Right renal pelvis (tissue), 4 donors: ENCODE measurements at places on chromosomes 11 and 22. TPM values are rescaled to one million over a fixed set of nuclear protein-coding genes. Genes with fewer than 3 reads are reported as not detected.

The PIWIL4 gene
- polyA plus RNA-seq: 3.4 TPM

The UCP3 gene
- polyA plus RNA-seq: 2.2 TPM

The OR52E6 gene
- not detected for polyA plus RNA-seq

The CDC42BPG gene
- 7.1 TPM for polyA plus RNA-seq

The RIC3 gene
- polyA plus RNA-seq: 10.7 TPM

The RIBC2 gene
- 6.9 TPM for polyA plus RNA-seq

The TRIM22 gene
- polyA plus RNA-seq: 7.2 TPM

The NLRP6 gene
- 0.42 TPM for polyA plus RNA-seq

The PRR33 gene
- polyA plus RNA-seq: 0.07 TPM

The OR51B5 gene
- 0.35 TPM for polyA plus RNA-seq

The ATXN10 gene
- 328 TPM for polyA plus RNA-seq

The CBX7 gene
- 8.9 TPM for polyA plus RNA-seq

- no peak for DNase-seq
These were observed 71.6 kb downstream of the CELSR1 start for GRCh38 chr22:46465793-46466192.

DNA sequence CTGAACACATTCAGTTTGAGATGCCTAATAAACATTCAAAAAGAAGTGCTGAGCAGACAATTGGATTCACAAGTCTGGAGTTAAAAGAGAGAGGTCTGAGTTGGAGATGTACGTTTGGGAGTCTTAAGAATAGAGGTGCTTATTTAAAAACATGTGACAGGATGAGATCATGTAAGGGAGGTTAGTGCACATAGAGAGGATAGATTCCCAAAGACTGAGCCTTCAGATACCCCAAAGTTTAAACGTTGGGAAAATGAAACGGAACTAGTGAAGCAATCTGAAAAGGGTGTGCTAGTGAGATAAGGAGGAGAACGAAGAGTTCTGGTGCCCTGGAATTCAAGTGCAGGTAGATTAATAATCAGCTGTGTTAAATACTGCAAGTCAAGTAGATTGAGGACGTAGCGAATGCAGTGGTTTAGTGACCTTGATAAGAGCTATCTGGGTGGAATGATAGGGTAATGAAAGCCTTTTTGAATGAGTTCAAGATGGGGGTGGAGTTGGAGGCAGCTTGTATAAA is 63.7 kb downstream of the HIPK3 start:
- DNase-seq: no peak

DNA sequence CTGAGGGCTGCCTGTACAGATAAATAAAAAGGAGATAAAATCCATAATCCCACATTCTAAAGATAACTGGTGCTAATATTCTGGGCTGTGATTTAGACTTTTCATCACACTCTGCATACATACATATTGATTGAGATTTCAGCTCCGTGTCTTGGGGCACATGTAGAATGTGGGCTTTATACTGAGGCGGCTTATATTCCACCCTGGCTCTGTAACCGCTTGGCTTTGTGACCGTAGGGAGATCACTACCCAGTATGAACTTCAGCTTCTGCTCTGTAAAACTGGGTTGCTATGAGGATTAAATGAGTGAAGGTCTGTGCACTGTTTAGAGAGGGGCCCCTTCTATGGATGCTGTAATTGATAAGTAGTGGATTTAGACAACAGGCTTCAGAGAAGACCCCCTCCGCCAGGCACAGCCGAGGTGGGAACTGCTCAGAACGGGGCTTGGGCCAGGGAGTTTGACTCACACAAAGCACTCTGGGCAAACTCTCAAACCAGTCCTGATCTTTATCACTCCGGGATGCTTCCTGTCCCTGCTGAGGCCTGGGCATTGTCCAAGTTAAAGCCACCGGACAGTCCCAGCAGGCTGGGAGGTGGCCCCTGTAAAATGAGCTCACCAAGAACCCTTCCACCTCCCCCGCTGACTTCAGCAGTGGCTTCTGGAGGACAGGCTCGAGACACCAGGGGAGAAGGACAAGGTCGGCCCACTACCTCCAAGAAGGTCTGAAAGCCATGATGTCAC is 17.2 kb downstream of the KIAA1671 start:
- no peak for DNase-seq

DNA sequence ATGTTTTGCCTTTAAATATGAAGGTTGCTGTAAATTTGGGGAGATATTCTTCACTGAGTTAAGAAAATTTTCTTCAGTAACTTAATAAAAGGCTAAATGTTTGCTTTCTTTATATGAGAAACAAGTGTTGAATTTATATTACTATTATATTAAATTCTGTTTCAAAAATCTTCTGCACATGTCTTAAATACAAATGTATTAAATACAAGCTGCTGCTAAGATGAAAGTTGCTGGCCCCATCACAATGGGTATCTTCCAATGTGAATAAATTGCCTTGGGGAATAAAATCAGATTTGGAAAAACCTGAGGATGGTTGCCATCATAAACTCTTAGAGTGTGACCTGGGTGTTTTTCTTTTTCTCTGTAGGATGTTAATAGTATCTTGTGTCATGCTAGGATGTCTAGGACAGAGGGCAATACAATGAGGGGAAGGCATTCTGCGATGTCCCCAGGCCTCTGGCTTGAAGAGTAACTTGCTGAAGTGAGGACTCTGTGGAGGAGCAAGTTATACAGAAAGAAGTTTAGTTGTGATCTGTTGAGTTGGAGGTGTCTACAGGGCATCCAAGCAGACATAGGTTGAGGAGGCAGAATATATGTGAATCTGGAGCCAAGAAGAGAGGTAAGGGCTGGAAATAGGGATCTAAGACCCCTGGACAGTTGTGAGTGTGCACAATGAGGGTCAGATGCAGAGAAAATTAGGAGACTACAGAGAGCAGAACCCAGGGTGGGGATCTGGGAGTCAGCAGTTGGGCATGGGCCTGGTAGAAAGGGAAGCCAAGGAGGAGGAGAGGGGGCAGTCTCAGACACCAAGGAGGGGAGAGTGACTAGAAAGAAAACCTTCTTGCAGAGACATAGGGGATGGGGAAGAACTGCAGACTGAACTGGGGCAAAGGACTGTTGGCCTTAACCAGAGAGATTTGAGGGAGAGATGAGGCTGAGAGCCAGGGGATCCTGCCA is 4.8 kb downstream of the IGLL5 start:
- DNase-seq: no peak

DNA sequence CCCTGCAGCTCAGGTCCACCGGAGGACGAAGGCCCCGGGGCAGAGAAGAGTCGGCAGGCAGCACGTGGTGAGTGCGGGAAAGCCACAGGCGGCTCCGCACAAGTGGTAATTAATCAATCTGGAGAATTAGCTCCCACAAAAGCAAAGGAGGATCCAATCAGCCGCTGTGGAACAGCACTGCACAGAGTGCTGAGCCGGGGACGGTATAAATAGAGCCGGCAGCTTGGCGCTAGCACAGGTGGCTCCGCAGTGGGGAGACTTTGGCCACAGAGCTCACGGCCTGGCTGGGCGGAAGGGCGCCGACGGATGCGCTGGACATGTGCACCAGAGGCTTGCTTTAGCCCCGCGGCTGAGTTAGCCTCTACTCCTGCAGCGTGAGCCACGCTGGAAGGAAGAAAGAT is 48.9 kb downstream of the IGSF9B start:
- no peak for DNase-seq

GRCh38 chr22:31825513-31825912 is 71.7 kb downstream of the DEPDC5 start:
- DNase-seq: no peak

GRCh38 chr11:31509051-31509428 is 382 bp downstream of the IMMP1L start:
- DNase-seq: no peak

GRCh38 chr11:118657709-118658428 is 21.6 kb downstream of the TREH start:
- DNase-seq: no peak

DNA sequence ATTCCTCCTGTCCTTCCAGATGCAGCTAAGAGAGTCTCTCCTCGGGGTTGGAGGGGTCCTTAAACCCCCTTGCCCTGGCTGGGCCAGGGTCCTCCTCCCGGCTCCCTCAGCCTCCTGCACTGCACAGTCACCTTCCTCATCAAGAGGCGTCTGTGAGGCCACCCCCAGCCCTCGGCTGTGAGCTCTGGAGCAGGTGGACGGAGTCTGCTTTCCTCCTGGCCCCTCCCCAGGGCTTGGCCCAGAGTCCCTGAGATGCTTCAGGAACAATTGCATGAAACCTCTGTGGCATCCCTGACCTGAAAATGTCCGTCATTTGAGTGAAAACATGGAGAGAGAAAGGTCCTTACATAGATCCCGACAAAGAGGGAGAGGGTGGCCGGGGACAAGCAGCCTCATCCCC is 6.7 kb upstream of the FGF3 start:
- DNase-seq: no peak

DNA sequence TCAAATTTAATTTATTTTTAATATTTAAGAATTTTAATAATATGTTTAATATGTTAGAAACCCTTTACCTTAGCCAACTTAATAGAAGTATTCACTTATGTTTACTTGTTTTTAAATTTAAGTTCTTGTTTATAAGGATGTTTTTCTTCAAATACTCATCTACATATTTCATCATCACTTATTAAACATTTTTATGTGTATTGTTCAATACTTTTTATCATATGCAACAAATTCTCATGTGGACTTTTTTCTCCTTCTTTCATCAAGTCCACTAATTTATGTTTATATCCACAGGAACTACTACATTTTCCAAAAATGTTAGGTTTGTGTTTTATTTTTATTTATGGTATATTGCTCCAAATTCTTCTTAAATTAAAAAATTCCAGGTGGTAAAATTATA is 2113.1 kb upstream of the RAG2 start:
- DNase-seq: no peak

DNA sequence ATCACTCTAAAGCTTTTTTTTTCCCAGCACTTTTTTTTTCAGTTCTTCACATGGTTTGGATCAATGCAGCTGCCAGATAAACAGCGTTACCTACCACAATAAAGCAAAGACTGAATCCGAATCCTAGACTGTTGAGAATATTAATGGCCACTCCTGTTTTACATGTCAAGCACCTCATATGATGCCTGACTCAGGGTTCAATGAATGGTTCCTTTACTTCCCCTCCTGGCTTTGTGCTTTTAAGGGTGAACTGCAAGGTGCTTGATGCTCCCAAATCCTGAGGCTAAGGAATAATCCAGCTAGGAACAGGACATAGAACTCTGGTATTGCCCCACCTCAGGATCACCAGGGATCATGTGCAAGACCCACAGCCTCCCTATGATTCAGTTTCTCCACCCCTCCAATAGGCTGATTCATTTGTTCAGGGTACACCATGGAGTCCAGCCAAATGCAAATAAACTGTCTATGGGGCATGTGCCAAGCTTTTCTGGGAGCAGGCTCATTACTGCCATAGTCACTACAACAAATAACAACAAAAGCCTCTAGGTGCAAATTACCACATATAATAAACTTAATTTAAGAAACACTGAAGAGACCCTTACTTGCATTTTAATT is 104.3 kb downstream of the GAB2 start:
- no peak for DNase-seq

- no peak for DNase-seq
These were observed 936.6 kb downstream of the OPCML start for GRCh38 chr11:132595711-132596134.

GRCh38 chr22:44379817-44380755 is 67.3 kb upstream of the SHISAL1 start:
- DNase-seq: no peak

DNA sequence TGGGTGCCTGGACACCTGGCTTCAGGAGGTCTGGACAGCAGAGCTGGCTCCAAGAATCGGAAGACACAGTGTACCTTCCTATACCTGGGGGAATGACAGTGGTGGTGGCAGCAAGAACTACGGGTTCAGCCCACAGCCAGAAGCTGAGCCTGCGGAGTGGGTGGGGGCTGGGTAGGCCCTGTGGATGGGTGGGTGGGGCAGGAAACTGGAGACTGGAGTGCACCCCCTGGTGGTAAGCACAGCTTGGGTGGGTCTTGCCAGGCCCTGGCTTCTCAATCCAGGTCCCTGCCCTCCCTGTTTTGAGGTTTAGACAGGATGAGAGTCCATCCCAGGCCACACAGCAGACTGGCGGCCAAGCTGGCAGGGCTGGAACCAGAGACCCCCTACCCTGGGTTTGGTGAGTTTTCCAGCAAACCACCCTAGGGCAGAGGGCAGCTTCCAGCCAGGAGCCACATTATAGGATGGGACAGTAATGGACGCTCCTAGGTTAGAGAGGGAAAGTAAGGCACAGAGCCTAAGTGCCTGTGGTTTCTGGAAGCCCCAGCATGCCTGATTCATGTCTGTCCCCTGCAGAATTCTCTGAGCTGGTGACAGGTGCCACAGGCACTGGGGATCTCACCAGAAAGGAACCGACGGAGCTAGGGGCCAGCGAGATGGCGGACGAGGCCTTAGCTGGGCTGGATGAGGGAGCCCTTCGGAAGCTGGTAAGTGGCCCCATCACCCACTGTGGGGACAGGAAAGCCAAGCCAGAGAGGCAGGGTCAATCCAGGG is 1.7 kb downstream of the SMTN start:
- DNase-seq: no peak

DNA sequence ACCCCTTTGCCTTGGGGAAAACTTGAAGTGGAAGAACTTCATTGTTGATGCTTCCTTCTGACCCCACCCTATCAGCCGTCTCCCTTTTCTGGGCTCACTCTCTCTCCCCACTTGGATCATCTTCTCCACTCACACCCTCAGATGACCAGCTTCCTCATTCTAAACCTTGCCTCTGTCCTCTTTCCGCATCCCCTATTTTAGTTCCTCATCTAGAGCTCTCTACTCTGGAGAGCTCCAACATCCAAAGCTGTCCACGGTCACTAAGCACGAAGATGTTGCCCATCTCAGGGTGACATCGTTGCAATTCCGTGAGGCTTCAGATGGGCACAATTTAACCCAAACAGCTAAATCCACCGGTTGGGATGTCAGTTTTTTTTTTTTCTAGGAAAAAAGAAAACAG is 31.6 kb upstream of the ME3 start:
- DNase-seq: no peak

GRCh38 chr22:23220485-23221350 is 40.4 kb downstream of the BCR start:
- no peak for DNase-seq

GRCh38 chr22:19799322-19800190 is 39.0 kb downstream of the TBX1 start:
- DNase-seq: no peak

GRCh38 chr11:125148743-125149142 is 15.8 kb upstream of the PKNOX2 start:
- DNase-seq: no peak

- no peak for DNase-seq
These were observed 60.9 kb upstream of the CLMP start for GRCh38 chr11:123255909-123256308.

GRCh38 chr11:107963091-107963490 is 34.8 kb downstream of the RAB39A start:
- no peak for DNase-seq

DNA sequence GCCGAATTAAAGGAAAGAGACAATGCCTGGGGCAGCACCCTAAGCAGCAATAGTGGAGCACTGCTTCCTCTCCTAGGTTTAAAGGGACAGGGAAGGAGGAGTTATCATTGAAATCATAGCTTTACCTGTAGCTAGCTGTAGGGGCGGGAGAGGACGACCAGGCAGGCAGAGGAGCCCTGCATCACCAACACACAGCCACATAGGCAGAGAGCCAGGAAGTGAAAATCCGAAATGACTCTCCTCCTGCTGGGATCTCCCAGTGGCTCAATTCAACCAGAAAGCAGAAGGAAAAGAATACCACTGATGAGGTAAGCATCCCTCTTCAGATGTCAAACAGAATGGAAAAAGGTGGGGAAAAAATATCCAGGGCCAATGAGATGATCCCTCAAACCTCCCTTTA is 20.4 kb downstream of the MRGPRX4 start:
- no peak for DNase-seq
